ENCODE measurements at places on chromosomes 3 and 15.

- DNase-seq = no peak
Observed at GRCh38 chr3:474828-475227, 278.3 kb downstream of the CHL1 start.

- no peak for DNase-seq
Observed at GRCh38 chr15:31004220-31004733, 12.8 kb upstream of the MTMR10 start.

DNA sequence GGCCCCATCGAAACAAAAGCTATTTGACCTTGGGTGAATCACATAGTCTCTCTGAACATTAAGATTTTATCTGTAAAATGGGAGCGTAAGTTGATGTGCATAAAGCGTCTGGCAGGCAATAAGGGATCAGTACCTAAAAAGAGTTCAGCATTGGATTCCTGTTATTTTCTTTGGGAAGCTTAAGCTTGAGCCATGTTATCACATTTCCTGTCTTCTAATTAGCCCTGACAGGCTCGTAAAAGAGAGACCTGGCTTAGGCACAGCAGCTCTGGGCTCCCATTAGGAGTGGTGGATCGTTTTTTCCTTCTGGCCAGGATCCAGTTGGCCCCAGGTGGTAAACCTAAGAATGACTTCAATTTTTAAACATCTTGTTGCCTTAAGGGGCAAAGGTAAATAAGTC is 26.0 kb upstream of the CA12 start:
- DNase-seq = no peak

GRCh38 chr15:101067660-101068522 is 148.7 kb downstream of the LRRK1 start:
- no peak for DNase-seq

- DNase-seq = no peak
Observed at GRCh38 chr3:94481226-94481898, 418.5 kb downstream of the NSUN3 start.

GRCh38 chr3:130456540-130456939 is 60.4 kb upstream of the COL6A6 start:
- no peak for DNase-seq
